ENCODE measurements at places on chromosomes 5 and 9.

DNA sequence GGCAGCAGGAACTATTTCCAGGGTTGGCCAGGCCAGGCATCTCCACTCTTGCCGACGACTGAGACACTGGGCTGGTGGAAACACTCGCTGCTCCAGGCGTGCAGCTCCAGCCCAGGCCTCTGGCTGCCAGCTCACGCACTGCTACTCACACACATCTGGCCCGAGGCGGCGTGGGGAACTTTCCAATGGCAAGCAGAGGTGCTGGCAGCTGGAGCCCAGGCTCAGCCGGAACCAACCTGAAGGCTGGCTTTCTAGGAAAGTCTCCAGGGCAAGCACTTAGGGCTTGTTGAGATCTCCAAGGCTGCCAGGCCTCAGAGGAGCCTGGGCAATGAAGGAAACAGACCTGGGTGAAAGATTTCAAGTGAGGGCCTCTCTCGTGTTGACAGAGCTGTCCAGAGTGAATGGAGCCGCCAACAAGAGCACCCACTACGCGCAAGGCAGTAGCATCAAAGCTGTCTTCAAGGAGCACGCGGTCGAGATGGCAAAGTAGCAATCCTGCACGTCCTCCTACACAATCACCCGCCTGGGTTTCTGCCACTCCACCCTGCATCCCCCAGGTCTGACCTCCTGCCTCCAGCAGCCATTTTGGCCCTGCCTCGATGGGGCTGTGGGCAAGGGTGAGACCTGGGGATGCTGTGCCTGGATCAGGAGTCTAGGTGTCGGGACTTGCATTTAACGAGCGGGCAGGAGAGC lies 14.4 kb downstream of the SH3PXD2B start:
- DNase-seq = no peak

- no peak for DNase-seq
Measured at GRCh38 chr5:131169810-131170539, 769 bp upstream of the LYRM7 start.

GRCh38 chr5:111856876-111857466 lies 100.0 kb upstream of the NREP start:
- DNase-seq = no peak

- no peak for DNase-seq
Measured at GRCh38 chr5:119895066-119895465, 265.7 kb downstream of the FAM170A start.

- no peak for DNase-seq
Measured at GRCh38 chr5:81233080-81233634, at the start of gene CKMT2. CKMT2 (plus strand) TSS chr5:81233322; CDS start chr5:81251133, 17,811 bp downstream.

DNA sequence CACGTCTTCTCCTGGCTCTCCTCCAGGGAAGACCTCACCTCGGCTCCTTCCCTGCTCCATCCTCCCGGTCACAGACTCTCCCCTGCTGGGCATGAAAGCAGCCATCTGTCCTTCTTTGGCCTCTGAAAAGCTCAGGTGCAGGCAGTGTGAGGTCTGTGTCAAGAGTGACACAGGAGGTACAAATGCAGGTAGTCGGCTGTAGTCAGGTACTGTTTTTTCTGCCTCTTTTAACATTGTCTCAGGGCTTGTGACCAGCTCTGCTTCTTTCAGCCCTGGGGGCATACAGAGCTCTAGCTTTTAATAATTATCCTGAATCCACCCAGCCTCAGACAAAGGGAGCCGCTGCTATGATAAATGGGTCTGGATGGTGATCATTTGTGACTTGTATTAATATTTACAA lies 46.4 kb downstream of the C5orf15 start:
- no peak for DNase-seq

- DNase-seq = no peak
Measured at GRCh38 chr9:91810286-91810905, 139.6 kb downstream of the ROR2 start.

DNA sequence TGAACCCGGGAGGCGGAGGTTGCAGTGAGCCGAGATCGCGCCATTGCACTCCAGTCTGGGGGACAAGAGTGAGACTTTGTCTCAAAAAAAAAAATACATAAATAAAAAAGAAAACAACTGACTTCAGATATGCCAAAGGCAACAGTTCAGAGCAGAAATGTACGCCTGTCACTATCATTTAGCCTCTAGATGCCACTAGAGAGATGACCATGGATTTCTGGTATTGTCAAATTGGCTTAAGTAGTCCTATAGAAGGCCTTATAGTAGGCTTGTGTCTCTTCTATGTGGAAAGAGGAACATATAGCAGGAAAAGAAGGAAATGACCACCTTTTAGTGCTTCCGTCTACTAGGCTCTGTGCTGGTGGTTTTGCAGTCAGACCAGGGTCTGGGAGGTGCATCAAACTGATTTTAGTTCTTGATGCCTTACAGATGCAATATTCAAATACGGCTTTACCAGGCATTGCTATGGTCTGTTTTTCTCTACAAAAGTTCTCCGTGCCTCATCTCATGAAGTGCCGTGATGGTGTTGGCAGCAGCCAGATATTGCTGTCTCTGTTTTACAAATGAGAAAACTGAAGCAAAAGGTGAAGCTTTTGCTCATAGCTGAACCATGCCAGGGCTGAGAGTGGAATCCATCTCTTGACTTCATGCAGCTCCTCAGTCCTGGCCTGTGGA lies 17.2 kb downstream of the AGXT2 start:
- no peak for DNase-seq

DNA sequence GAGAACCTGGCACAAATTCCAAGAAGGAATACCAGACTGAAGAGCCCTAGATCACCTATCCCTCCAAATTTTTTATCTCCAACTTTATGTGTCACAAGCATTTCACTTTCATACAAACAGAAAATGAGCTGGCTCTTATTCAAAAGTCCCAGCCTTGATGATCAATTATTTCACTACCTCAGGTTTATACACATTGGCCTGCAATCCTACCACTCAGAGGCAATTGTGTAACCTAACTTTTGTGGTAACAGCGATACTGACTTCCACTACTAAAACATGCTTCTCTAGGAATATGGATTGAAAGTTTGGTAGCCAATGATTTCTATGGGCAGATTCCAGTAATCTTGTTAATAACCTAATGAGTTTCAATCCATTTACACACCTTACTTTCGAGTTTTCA lies 10.5 kb downstream of the RNF38 start:
- no peak for DNase-seq

GRCh38 chr5:4212981-4213819 lies 617.6 kb downstream of the IRX1 start:
- no peak for DNase-seq

Measured in stimulated activated CD8-positive, alpha-beta memory T cell treated with anti-CD3 and anti-CD28 coated beads, Interleukin-4, amount 100 ng/mL, for 48 hours (primary cell).